ENCODE measurements at places on chromosomes 6 and 20. TPM values are rescaled to one million over a fixed set of nuclear protein-coding genes. Genes with fewer than 3 reads are reported as not detected.

Gene CD109
- 2.0 TPM for total RNA-seq

Gene NMBR
- total RNA-seq: not detected

Gene DEFB132
- total RNA-seq: not detected

Gene ABHD12
- 17.6 TPM for total RNA-seq

Gene MMUT
- 36.0 TPM for total RNA-seq

Gene IL17F
- not detected for total RNA-seq

Gene WFDC12
- total RNA-seq: not detected

GRCh38 chr6:85360794-85361642 lies 88.9 kb upstream of the NT5E start:
- no peak overlapping the region for H3K4me3 ChIP-seq
- H3K4me1 ChIP-seq: no peaks in the 10 kb centered on the region
- H3K27ac ChIP-seq: peak overlapping the region; percentile 76
- H3K27me3 ChIP-seq: no peaks in the 10 kb centered on the region
- no peaks in the 10 kb centered on the region for H3K36me3 ChIP-seq
- DNase-seq: peak; percentile 63

DNA sequence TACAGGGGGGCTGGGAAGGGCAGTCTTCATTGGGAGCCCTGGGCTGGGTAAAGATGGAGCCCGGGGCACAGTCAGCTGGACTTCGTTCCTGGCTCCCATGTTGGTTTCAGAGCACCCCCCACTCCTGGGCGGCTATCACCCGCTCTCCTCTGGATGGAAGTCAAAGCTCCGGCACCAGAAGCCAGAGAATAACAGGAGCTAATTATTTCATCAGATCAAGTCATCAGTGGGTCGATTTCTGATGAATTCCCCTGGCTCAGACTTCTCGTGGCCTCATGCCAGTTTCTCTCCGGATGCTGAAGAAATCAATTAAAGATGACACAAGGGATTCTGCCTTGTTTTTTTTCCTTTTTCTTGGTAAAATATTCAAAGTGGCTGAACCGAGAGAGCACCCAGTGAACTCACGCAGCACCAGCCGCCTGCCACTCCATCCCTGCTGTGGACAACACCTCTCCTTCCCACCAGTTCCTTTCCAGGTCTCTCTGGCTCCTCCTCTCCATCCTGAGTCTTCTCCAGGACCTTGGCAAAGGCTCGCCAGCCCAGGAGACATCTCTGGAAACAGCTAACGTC lies 22.5 kb downstream of the SULF2 start:
- H3K27ac ChIP-seq: no peak overlapping the region
- no peaks in the 10 kb centered on the region for H3K27me3 ChIP-seq
- no peaks in the 10 kb centered on the region for H3K36me3 ChIP-seq
- DNase-seq: peak; percentile 44
- H3K4me1 ChIP-seq: peaks cover 7% of the 10 kb centered on the region

DNA sequence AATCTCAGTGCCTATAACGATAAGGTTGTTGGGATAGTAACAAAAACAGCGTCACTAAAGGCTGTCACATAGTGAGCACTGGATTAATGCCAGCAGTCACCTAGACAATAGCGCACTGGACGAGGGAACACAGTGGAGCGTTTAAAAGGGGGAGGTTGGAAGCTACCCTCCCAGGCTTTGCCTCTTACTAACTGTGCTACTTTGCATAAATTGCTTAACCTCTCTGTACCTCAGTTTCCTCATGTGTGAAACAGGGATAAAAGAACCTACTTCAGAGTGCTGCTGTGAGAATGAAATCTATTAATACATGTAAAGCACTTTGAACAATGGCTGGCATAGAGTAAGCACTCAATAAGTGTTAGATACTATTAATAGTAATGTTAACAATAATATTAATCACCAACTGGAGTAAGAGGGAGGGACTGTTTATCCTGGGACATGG lies 10.5 kb downstream of the BCL2L1 start:
- H3K4me1 ChIP-seq: peaks cover 85% of the 10 kb centered on the region
- H3K36me3 ChIP-seq: peaks cover 17% of the 10 kb centered on the region
- peak overlapping the region; percentile 89 for H3K27ac ChIP-seq
- H3K4me3 ChIP-seq: no peak overlapping the region
- peak; percentile 53 for DNase-seq
- no peaks in the 10 kb centered on the region for H3K27me3 ChIP-seq

- no peak overlapping the region for H3K4me3 ChIP-seq
- H3K4me1 ChIP-seq: peaks cover 70% of the 10 kb centered on the region
- peak overlapping the region; percentile 85 for H3K27ac ChIP-seq
- no peaks in the 10 kb centered on the region for H3K27me3 ChIP-seq
- peaks cover 4% of the 10 kb centered on the region for H3K36me3 ChIP-seq
- DNase-seq: no peak
These were observed 21.0 kb downstream of the ZMYND8 start for GRCh38 chr20:47335251-47336128.

DNA sequence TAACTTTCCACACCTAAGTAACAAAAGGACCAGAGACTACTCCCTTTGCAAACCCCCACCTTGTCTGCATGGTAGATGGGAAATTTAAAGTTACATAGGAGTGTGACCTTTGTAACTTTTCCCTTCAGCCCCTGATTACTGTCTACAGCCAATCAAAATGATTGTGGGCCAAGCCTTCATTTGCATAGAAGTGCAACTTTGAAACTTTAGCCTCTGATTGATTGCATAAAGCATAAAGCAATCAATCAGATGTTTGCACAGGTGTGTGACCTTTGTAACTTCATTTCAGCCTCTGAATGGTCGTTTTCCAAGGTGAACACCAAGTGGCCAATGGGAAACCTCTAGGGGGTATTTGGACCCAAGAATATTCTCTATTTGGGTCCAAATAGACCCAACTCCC lies 46.1 kb downstream of the PRKN start:
- DNase-seq: no peak
- H3K36me3 ChIP-seq: no peaks in the 10 kb centered on the region
- H3K4me1 ChIP-seq: no peaks in the 10 kb centered on the region
- no peaks in the 10 kb centered on the region for H3K27me3 ChIP-seq
- no peak overlapping the region for H3K27ac ChIP-seq
- no peak overlapping the region for H3K4me3 ChIP-seq

DNA sequence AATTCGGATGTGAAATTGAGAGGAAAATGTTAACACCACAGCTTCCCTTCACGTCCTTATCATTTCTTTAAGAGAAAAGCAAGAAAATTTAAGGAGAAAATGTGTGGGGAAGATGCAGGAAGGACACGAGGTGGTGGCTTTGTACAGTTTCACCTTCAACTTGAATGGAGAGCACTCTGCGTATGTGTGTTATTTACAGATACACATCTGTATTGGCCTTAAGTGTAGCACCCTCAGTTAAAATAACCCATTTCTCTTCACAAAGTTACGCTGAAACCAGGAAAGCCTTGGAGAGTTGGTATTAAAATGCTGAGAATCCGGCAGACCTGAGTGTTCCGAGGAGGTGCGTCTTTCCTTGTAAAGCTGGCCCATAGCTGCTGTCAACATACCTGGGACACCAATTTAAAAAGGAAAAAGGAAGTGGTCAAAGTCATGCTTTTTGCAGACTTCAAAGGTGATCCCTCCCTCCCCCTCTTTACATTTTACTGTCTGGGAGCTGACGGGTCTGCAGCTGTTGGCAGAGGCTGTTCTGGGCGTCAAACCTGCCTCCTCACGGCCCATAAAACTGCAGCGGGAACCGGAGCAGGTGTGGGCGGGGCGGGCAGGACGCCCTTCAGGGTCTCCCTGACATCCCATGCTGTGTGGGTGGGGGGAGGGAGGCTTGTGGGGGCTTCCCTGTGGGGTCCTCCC lies 61.3 kb upstream of the TBXT start:
- no peaks in the 10 kb centered on the region for H3K36me3 ChIP-seq
- H3K27ac ChIP-seq: no peak overlapping the region
- no peaks in the 10 kb centered on the region for H3K4me1 ChIP-seq
- H3K27me3 ChIP-seq: peaks cover under 1% of the 10 kb centered on the region

GRCh38 chr6:109760208-109760607 lies 69.1 kb downstream of the FIG4 start:
- no peak overlapping the region for H3K4me3 ChIP-seq
- DNase-seq: no peak
- H3K27ac ChIP-seq: no peak overlapping the region

DNA sequence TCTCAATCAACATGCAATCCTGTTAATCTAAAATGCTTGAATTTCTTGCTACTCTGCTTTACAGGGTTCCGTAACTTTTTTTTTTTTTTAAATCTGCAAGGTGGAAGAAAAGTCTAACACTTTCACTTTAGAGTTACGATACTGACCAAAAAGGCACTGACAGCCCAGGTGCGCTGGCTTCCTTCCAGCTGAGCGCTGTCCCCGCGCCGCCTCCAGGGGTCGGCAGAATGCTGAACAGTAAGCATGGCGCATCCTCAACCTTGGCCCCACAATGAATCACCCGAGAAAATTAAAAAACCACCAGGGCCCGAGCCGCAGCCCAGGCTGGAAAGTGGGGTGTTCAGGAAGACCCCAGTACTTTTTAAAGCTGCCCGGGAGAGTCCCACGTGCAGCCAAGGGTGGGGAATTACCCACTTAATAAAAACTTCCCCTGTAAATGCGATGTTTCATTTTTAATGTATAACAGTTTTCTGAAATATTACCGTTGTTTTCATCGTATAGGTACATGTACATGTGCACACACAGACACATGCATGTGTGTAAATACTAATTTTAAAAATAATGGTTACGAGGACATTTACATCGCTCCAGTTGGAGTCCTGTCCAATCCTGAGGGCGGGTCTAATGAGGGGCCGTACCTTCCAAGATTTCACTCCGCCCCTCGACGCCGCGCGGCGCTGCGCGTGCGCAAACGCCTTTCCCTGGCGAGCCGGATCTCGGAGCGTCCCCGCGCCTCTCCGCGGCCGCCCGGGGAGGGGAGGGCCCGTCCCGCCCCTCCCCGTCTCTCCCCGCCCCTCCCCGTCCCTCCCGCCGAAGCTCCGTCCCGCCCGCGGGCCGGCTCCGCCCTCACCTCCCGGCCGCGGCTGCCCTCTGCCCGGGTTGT lies at the start of gene GINM1:
Gene GINM1, plus strand, starts transcription at position 849 of the 883 bp plus-strand sequence. CDS start 40 bp downstream, outside the sequence.
- H3K36me3 ChIP-seq: no peaks in the 10 kb centered on the region
- peak within 1 kb of the TSS; percentile 64 for H3K27ac ChIP-seq
- H3K4me3 ChIP-seq: peak within 1 kb of the TSS; percentile 14
- DNase-seq: peak; percentile 94

DNA sequence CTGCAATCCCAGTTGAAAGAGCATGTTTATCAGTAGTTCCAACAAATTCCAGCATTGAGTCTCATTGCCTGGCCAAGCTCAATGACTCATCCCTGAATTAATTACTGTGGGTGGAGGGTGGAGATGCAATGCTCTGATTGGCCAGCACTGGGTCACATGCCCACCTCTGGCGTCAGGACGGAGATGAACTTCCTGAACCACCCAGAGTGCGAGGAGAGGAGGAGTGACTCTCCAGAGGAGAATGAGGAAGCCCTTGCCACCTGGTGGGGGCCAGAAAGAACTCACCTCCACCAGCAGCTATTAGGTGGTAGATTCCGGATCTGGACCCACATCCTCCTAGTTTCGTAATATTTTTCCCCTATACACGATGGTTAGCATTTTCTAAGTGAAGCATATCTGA lies 283.9 kb downstream of the TBC1D7 start:
- no peak overlapping the region for H3K27ac ChIP-seq
- H3K4me1 ChIP-seq: no peaks in the 10 kb centered on the region
- no peak for DNase-seq
- H3K36me3 ChIP-seq: no peaks in the 10 kb centered on the region
- no peak overlapping the region for H3K4me3 ChIP-seq

All from adrenal gland (tissue), 19 donors.